ENCODE measurements at places on chromosomes 7 and 10.

- DNase-seq: no peak
Observed at GRCh38 chr7:144391823-144392255, 11.7 kb downstream of the NOBOX start.

DNA sequence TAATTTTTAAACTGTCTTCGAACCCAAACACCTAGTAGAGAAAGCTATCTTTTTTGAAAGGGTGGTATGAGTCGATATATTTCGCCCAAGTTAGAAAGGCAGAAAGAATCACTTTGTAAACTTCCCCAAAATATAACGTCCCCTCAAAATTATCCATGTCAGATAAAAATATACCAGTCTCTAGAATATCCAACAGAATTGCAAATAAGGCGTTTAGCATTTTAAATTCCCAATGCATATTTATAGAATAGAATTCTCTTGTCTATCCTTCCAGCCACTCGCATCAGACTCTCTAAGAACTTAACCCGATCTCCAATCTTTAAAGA, 2.1 kb downstream of the CTBP2 start:
- no peak for DNase-seq

- DNase-seq: no peak
Observed at GRCh38 chr7:12493863-12494686, 76.4 kb upstream of the SCIN start.

DNA sequence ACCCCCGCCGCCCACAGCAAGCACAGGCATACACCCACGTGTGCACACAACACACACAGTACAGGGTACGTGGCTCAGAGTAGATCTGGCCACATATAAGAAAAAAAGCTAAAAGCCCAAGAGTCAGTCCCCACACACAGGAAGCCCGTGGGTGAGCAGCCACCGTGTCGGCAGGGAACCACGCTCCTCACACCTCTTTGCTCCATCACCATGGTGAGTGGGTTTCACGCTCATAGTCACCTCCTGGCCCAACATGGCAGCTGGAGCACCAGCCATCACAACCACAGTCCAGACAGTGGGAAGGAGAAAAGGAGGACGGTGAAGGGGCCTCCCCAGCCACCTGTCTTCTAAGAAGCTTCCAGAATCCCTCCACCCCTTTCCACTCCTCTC, 76.0 kb upstream of the PDGFA start:
- DNase-seq: no peak

DNA sequence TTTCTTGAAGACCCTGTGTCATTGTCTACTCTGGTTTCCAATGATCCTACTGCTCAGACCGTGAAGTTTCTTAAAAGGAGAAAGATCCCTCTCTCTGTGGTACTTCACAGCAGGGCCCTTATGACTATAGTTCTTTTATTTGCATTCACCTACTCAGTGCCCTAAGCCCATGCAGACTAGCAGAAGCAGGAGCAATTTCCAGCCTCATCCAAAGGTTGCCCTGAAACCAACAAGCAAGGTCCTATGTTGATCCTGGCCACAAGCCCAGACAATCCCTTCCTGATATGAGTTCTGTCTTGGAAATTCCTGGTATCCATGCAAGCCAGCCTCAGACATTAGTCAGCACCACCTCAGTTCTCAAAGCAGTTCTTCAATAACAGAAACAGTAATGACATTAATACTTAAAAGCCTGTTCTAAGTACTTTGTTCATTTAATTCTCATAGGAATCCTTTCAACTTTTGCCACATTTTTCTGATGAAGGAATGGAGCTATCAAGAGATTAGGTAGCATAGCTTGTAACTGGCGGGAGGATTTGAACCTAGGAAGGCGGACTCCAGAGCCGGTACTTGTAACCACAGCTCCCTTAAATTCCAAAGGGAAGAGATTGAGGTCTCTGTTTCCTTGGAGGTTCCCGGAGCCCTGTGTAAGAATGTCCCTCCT, 58.1 kb upstream of the ST8SIA6 start:
- no peak for DNase-seq

DNA sequence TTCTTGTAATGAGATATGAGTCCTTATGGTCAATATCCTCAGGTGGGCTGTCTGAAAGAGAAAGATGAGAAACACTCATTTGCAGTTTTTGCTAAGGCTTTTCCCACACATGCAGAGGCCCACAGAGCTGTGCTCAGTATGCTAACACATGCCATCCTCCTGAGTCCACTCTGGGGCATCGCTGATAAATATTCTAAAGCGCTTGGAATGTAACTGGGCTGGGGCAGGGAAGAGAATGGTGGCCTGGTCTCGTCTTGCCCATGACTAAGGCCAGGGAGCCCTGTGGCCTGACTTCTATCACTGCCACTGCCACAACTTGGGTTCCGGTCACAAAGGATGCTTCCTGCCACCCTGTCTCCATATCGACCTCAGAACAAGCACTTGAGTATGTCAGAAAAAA, 199.7 kb upstream of the FRMD4A start:
- no peak for DNase-seq

Data from activated T-helper 1 cell treated with anti-CD3 and anti-CD28 coated beads, Interleukin-2, amount 50 U/mL, for 16 hours (primary cell).